ENCODE measurements at places on chromosomes 4 and X. TPM values are rescaled to one million over a fixed set of nuclear protein-coding genes. Genes with fewer than 3 reads are reported as not detected.

The PRRG3 gene
- total RNA-seq = not detected

The TMSB15C gene
- 3.1 TPM for total RNA-seq

The COL25A1 gene
- total RNA-seq = not detected

The GPRASP3 gene
- total RNA-seq = 1.7 TPM

The SATL1 gene
- not detected for total RNA-seq

The ZC4H2 gene
- total RNA-seq = 8.9 TPM

The GAGE13 gene
- not detected for total RNA-seq

The GPRASP2 gene
- total RNA-seq = 0.16 TPM

The LRP2BP gene
- 0.65 TPM for total RNA-seq

The POF1B gene
- 0.07 TPM for total RNA-seq

The LIAS gene
- total RNA-seq = 29.2 TPM

The TEX13C gene
- total RNA-seq = not detected

The CT55 gene
- not detected for total RNA-seq

The CPE gene
- total RNA-seq = not detected

The ARHGAP4 gene
- total RNA-seq = 135 TPM

The RBMXL3 gene
- not detected for total RNA-seq

The ANAPC4 gene
- total RNA-seq = 42.1 TPM

The NKX6-1 gene
- total RNA-seq = not detected

The UGT2B11 gene
- total RNA-seq = not detected

The SLC2A9 gene
- 1.6 TPM for total RNA-seq

The PHEX gene
- total RNA-seq = 13.2 TPM

The SERPINA7 gene
- total RNA-seq = not detected

The OCRL gene
- 3.8 TPM for total RNA-seq

The ING2 gene
- 13.5 TPM for total RNA-seq

The CYSLTR1 gene
- total RNA-seq = 17.2 TPM

The GAGE1 gene
- total RNA-seq = not detected

The RIPPLY1 gene
- not detected for total RNA-seq

The TMPRSS11E gene
- not detected for total RNA-seq

The CDKL5 gene
- total RNA-seq = 0.23 TPM

The MAGEA12 gene
- total RNA-seq = not detected

Measured in activated CD4-positive, alpha-beta T cell treated with anti-CD3 and anti-CD28 coated beads, Interleukin-2, amount 10 ng/mL, durations not matched to agents 24 days and 14 days (primary cell).